ENCODE measurements at places on chromosomes 1 and 21.

GRCh38 chr1:245481261-245481660 is 326.5 kb downstream of the KIF26B start:
- no peak for DNase-seq

GRCh38 chr1:88740784-88741183 is 56.7 kb downstream of the PKN2 start:
- no peak for DNase-seq

- no peak for DNase-seq
Measured at GRCh38 chr1:221897321-221897721, 155.4 kb upstream of the DUSP10 start.

DNA sequence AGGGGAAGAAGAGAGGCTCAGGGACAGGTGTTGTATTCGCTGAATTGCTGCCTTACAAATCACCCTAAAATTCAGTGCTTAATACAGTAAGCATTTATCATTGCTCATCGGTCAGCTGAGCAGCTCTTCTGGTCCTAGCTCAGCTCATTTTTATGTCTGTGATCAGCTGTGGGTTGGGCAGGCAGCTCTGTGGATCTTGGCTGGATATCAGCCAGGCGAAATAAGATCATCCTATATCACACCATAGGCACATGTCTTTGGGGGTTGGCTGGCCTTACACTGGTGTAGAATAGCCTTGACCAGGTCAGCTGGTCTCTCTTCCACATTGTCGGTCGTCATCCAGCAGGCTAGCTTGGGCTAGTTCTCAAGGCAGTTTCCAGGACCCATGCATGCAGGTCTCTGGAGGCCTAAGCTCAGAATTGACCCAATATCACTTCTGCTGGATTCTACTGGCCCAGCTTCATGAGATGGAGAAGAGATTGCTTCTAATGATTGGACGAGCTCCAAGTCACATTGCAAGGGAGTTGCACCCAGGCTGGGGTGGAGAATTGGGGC is 448.6 kb downstream of the KIF26B start:
- DNase-seq = no peak

DNA sequence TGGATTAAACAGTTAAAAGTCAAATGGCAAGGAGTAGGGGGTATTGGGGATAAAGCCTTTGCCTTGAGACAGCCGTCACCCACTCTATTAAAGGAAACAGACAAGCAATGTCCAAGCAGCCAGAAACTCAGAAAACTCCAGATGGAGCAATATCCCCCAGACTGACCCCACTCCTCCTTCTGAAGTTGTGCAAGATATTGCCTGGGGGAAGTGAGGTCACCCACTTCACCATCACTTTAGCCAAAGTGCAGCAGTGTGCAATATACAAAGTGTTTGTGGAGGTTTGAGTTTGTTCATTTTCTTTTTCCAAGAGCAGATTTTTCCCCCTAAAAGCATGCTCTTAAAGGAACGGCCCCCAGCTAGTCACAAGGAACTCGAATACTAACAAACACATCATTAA is 125.1 kb downstream of the ETS2 start:
- no peak for DNase-seq

DNA sequence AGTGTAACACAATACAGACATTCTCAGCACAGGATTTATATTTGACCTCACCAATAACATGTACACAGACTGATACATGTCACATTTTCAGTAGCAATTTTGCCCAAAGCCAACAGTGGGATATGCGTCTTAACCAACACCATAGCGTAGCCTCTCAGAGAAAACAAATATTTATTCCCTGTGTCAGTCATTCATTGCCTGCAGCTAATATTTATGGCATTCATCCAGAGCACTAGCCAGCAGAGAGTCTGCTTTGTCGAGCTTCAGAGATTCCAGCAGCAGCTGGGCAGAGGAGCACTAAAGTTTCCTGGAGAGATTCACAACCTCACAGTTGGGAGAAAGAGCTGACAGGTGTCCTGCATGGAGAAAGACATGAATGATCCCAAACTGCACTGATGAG is 400.7 kb upstream of the DAB1 start:
- no peak for DNase-seq

DNA sequence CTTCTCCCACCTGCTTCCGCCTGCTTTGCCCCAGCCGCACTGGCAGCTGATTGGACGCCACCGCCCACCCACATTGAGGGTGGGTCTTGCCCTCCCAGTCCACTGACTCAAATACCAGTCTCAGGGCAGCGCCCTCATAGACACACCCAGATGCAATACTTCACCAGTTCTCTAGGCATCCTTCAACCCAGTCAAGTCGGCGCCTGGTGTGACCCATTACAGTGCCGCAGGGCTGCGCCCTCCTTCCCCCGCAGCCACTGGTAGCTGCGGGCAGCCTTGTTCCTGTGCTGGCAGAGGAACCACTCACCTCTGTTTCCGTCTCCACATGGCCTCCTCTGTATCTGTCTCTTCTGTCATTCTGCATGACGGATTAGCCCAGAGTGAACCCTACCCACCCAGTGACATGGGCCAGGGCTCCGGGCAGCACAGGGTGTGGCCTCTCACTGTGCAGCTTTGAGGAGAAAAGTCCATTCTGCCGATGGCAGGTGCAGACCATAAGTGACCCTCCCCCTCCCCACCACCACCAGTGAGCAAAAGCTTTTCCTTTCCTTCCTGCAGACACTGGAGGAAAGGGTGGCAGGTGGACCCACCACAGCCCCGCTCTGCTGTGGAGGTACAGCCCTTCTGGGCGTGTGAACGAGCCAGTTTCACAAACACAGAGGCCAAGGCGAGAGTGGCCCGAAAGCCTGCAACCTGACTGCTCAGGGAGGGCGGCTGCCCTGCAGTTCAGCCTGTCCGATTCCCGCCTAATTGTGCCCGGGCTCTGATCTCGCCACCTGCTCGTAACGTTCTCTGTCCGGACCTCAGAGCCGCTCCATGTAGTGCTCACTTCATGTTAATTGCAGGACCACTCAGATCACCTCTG is 57.1 kb downstream of the FAAP20 start:
- no peak for DNase-seq

DNA sequence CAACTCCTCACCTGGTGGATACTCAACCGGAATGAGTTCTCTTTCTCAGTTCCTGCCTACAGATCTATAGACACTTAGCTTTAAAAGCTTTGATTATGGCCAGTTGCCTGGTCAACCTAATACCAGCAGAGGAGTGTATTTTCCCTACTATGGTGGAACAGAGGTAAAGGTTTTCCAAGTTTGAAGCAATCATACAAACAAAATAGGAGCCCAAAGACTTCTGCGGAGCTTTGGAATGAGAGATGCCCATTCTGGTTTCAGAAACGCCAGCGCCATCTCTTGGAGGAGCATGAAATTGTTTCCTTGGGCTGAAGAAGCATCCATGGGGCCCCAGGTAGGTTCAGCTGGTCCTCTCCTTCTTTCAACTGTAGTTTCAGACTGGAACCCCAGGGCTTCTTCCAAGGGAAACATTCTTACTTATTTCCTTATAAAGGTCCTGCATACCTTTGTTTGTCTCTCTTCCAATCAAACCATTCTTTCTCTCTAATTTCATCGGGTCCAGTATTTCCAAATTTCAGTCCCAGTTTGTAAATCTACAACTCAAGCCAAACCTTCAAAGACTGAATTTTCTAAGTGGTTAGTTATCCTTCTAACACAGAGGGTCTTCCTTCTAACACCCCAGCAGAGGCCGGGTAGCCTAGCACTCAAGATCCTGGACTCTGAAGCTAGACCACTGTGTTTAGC is 95.9 kb downstream of the KCNJ15 start:
- DNase-seq = peak; percentile 16

DNA sequence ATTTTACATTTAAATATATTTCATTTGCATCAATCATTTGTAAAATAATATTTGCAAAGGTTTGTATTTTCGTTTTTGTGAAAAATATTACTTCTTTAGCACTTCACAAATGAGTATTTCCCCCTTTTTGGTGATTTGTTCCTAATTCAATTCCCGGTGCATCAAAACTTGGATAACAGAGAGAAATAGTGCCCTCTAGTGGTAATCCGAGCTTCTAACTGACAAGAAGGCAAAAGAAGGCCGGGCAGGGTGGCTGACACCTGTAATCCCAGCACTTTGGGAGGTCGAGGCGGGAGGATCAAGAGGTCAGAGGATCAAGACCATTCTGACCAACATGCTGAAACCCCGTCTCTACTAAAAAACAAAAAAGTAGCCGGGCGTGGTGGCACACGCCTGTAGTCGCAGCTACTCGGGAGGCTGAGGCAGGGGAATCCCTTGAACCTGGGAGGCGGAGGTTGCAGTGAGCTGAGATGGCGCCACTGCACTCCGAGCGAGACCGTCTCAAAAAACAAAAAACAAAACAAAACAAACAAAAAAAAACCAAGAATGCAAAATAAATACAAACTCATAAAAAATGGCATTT is 137.7 kb downstream of the COL11A1 start:
- no peak for DNase-seq

DNA sequence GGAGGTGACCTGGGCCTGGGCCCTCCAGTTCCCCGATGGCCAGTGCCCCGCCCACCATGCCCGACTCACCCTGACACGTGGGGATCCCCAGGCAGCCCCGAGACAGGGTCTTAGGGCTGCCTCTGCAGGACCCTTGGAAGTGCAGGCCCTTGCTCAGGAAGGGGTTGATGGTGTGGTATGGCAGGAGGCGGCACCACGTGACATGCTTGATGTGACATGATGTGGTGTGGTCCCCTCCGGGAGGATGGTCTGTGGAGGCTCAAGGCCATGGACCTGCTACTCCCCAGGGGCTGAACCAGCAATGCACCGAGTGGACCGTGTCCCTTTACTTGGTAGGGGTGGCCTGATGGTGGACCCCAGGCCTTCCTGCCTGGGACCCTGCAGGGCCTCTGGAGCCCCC is 21.9 kb upstream of the PLCH2 start:
- no peak for DNase-seq

GRCh38 chr1:169595764-169596711 is 9.8 kb upstream of the F5 start:
- DNase-seq = no peak

- DNase-seq = no peak
Measured at GRCh38 chr1:162292422-162292849, 84.2 kb downstream of the SPATA46 start.

GRCh38 chr1:20308569-20308968 is 17.9 kb downstream of the VWA5B1 start:
- no peak for DNase-seq

- no peak for DNase-seq
Measured at GRCh38 chr1:226779561-226779960, 40.5 kb upstream of the ITPKB start.

DNA sequence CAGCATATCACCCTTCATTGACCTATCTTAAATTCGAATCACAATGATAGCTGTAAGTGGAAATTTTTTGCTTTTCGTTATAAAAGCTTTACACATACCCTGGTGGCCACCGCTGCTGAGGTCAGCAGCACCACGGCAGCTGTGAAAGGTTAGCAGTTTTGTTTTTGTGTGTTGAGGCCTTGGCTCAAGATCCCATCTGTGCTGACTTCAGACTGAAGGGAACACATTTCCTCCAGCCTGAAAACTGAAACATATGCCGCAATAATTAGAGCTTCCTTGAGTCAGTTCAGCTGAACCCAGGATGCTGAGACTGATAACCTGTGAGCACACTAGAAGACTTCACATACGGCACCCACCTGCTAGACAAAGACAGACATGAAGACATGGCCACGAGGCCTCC is 103.0 kb downstream of the SMYD3 start:
- DNase-seq = no peak

GRCh38 chr1:84913555-84913892 is 20.5 kb upstream of the LPAR3 start:
- no peak for DNase-seq

- DNase-seq = no peak
Measured at GRCh38 chr1:93704052-93704451, 22.4 kb upstream of the BCAR3 start.

GRCh38 chr1:198880397-198880796 is 241.6 kb downstream of the PTPRC start:
- no peak for DNase-seq

DNA sequence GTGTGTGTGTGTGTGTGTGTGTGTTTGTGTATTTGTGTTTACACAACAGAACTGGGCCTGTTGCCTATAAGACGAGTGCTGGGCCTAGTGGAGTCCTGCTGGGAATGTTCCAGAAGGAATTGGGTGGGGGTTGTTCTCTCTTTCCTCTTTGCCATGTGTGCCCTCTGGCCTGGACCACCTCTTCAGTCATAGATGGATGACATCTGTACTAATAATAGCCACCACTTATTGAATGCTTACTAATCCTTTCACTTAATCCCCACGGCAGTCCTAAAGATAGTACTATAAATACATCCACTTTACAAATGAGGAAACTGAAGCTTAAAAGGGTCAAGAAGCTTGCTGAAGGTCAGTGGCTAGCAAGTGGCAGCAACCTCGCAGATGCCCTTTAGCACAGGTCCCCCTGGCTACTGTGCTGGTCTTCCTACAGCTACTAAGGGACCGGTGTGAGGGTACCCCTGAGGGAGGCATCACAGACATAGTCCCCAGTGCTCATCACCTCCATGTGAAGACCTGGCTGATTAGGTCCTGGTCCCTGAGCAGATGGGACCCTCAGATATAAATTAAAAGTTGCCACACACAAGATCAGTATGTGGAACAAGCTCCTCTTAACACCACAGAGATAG is 55.2 kb upstream of the KIF1B start:
- no peak for DNase-seq

- DNase-seq = no peak
Measured at GRCh38 chr21:45836694-45837670, 144.6 kb upstream of the COL6A1 start.

DNA sequence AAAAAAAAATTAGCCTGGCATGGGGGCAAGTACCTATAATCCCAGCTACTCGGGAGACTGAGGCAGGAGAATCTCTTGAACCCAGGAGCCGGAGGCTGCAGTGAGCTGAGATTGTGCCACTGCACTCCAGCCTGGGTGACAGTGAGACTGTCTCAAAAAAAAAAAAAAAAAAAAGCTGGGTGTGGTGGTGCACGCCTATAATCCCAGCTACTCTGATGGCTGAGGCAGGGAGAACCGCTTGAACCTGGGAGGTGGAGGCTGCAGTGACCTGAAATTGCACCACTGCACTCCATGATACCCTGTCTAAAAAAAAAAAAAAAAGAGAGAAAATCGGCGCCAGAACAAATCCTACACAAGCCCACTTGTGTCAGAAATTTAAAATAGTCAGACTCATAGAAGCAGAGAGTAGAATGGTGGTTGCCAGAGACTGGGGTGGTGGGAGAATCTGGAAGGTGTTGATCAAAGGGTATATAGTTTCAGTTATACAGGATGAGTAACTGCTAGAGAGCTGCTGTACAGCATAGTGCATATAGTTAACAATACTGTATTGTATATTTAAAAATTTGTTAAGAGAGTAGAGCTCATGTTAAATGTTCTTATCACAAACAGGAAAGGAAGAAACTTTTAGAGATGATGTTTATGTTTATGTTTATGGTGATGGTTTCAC is 9.6 kb downstream of the DIP2A start:
- no peak for DNase-seq
